Large intestine (tissue), 12 donors: ENCODE measurements at places on chromosomes 2 and 18.

DNA sequence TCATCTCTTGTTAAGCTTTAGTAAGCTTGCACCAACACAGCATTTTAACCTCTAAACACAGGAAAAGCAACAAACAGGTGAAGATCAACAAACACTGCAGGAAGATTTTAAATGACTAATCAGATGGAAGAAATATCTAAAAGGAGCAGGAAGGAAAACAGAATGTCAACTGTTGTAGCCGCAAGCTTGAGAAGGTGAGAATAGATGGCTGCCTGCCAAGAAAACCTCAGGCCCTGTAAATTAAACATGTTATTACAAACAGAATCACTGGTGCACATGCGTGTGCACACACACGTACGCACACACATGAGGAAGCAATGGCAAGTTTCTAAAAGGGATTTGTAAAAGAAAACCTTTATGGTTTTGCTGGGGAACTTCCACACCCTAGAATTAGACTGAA lies 257.8 kb upstream of the GALNT5 start:
- no peak overlapping the region for H3K27ac ChIP-seq
- DNase-seq: no peak
- H3K36me3 ChIP-seq: no peaks in the 10 kb centered on the region
- no peaks in the 10 kb centered on the region for H3K27me3 ChIP-seq

DNA sequence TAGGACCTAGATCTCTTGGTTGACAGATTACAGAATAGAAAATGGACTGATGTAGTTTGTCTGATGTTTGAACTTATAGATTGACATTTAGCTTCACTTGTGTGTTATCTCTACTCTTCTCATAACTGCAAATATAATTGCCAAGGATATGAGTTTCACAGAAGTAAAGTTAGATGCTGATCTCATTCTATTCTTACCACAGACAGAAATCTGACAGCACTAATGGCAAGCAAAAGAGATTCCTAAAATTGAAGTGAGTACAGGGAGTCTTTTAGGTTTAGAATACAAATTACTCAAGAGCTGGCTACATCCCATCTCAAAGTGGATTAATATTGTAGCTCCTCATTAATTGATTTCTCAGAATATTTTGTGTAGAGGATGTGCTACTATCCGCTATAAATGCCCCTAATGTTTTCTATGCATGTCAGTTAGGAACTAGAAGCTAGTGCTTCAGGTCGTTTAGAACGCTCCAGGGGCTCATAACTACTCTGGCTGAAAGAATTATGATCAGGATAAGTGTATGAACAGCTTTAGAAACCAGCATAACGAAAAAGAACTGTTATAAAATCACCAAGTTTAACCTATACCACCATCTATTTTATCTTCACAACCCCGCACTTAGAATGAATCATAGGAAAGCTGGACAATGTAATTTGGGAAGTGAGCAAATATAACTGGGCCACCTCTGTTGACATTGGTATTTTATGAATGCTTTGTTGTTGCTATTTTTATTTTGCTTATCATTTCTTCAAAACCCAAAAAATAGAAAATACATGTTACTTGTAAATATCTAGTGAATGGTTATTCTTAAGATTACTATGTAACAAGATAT lies 378.8 kb upstream of the REG3G start:
- H3K4me1 ChIP-seq: no peaks in the 10 kb centered on the region
- H3K27me3 ChIP-seq: no peaks in the 10 kb centered on the region
- DNase-seq: no peak
- H3K4me3 ChIP-seq: no peak overlapping the region
- no peak overlapping the region for H3K27ac ChIP-seq
- H3K36me3 ChIP-seq: no peaks in the 10 kb centered on the region

DNA sequence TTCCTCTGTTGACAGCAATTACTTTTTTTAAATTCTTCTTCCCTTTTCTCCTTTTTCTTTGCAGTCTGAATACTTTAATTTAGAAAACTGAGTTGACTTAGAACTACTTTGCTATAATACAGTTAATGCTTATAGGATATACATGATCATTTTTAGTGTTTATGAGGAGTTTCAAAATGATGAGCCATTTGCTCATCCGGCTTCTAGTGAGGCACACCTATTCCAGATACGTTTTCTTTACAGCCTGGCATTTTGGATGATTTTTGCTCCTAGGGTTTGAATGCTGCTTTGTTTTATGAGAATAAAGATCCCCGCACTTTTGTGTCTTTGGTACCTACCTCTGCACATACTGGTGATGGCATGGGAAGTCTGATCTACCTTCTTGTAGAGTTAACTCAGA lies 52.8 kb downstream of the EIF5B start:
- DNase-seq: no peak
- no peak overlapping the region for H3K4me3 ChIP-seq
- H3K4me1 ChIP-seq: no peaks in the 10 kb centered on the region
- no peaks in the 10 kb centered on the region for H3K27me3 ChIP-seq
- no peak overlapping the region for H3K27ac ChIP-seq

- peaks cover 16% of the 10 kb centered on the region for H3K36me3 ChIP-seq
- DNase-seq: no peak
- H3K27me3 ChIP-seq: no peaks in the 10 kb centered on the region
- no peak overlapping the region for H3K4me3 ChIP-seq
- H3K4me1 ChIP-seq: peaks cover under 1% of the 10 kb centered on the region
- H3K27ac ChIP-seq: no peak overlapping the region
These were observed 48.5 kb downstream of the ZNF516 start for GRCh38 chr18:76446321-76447257.

DNA sequence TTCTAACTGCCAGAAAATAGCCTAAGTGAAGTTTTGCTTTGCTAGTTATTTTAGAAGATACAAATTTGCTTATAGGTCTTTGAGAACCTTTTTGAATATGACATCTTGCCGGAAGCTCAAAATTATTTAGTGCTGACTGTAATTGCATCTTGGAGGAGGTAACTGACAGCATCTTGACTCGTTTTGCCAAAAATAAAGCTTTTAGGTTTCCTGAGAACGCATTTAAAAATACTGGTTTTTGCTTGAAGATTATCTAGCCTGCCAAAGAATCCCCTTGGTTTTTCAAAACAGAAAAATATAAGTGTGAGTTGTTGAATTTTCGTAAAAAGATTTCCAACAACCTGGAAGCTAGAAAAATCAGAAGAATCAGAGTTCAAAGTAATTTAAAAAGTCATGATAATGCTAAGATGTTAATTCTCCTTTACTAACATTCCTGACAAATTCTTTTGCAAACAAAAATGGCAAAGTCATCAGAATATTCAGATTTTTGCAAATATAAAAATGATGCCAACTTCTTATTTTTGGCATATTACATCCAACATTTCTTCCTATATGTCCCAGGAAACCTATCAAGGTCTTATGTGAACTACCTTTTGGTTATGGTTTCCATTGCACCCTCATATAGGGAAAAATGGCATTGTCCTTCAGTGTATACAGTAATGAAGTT lies 178.0 kb upstream of the SLC8A1 start:
- no peak overlapping the region for H3K27ac ChIP-seq
- no peak for DNase-seq
- H3K4me3 ChIP-seq: no peak overlapping the region
- no peaks in the 10 kb centered on the region for H3K4me1 ChIP-seq
- H3K27me3 ChIP-seq: no peaks in the 10 kb centered on the region

GRCh38 chr2:46023165-46023854 lies 273.9 kb upstream of the EPAS1 start:
- no peak overlapping the region for H3K4me3 ChIP-seq
- no peaks in the 10 kb centered on the region for H3K4me1 ChIP-seq
- H3K36me3 ChIP-seq: peaks cover 4% of the 10 kb centered on the region
- no peak overlapping the region for H3K27ac ChIP-seq
- no peaks in the 10 kb centered on the region for H3K27me3 ChIP-seq

DNA sequence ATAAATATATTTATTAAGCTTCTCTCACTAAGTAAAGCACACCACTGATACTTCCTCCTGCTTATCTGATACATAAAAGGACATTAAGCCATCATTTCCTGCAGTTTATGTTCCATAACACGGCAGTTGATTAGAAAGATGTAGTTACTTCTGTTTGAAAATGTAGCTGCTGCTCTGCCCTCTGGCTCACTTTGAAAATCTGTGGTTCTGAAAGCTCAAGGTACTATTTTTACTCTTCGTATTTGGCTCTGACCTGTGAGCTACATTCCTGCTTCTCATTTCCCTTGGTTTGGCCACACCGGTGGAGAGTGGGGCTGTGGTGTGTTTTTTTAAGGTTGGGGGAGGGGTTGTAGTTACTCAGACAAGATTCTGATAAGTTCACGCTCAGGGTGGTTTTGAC lies 12.8 kb upstream of the TTN start:
- DNase-seq: no peak
- H3K4me1 ChIP-seq: no peaks in the 10 kb centered on the region
- no peak overlapping the region for H3K4me3 ChIP-seq
- no peaks in the 10 kb centered on the region for H3K27me3 ChIP-seq
- no peaks in the 10 kb centered on the region for H3K36me3 ChIP-seq

GRCh38 chr2:101307950-101308431 lies 510 bp downstream of the RNF149 start:
- no peaks in the 10 kb centered on the region for H3K27me3 ChIP-seq
- H3K4me3 ChIP-seq: peak overlapping the region; percentile 85
- no peak for DNase-seq
- peak overlapping the region; percentile 66 for H3K27ac ChIP-seq
- H3K4me1 ChIP-seq: peaks cover 30% of the 10 kb centered on the region

GRCh38 chr2:12010779-12011178 lies 264.3 kb downstream of the LPIN1 start:
- H3K36me3 ChIP-seq: no peaks in the 10 kb centered on the region
- no peak for DNase-seq
- H3K27me3 ChIP-seq: no peaks in the 10 kb centered on the region
- no peak overlapping the region for H3K27ac ChIP-seq
- H3K4me3 ChIP-seq: no peak overlapping the region

DNA sequence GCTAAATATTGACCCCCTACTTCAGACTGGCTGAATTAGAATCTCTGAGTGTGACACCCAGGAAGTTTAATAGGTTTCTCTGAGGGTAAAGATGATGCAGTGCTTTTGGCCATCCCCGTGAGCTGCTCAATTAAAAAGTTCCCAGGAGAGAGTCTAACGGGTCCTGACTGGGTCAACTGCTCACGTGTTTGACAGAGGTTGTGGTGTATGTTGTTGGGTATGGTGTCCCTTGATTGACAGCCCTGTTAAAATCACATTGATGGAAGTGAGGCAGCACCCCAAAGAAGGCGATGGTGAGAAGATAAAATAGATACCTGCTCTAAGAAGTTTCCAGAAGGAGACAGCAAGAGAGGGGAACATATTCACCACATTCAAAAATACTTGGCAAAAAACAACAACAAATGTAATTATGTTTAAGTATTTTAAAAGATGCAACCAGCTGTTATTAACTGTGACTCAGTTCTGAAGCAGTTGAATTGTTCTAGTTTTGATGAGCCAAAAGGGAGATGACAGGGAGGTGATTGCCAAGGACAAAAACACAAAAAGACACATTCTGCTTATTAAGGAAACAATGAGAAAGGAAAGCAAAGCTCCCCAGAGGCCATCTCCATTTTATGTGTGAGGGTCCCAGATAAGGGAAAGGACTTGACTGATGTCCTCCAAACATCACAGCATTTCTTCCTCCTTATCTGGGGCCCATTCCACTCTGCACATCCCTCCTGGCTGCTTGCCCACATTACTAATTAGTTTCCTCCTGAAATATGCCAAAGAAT lies 11.5 kb upstream of the GMCL1 start:
- no peaks in the 10 kb centered on the region for H3K27me3 ChIP-seq
- no peak for DNase-seq
- peaks cover 70% of the 10 kb centered on the region for H3K36me3 ChIP-seq
- H3K4me1 ChIP-seq: no peaks in the 10 kb centered on the region

DNA sequence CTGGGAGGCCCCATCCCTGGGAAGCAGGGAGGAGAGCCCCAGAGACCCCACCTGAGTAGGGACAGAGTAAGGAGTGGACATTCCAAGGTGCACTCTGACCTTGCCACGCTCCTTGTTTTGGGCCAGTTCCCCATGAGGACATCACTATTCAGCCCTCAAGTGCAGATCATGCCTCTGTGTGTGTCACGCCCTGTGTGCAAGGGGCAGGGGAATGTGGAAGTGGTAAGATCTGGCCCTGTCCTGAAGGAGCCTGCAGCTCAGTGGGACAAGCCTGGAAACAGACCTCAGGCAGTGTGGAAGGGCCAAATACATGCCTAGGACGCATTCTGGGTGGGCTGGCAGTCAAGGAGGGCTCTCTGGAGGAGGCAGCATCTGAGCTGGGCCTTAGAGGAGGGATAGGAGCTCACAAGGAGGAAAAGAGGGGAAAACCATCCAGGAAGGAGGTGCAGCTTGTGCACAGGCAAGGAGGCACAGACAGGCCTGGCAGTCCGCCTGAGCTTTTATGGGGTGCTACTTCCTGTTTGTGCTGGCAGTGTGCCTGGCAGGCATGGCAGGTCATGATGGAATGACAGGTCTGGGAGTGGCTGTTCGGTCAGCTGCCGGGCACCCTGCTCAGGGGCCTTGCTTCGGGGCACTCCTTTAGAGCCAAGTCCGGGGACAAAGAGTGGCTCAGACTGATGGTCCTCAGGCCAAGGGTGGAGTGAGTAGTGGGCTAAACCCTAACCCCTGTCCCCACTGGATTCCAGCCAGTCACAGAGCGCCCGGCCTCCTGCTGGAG lies 3.3 kb downstream of the KLHL30 start:
- H3K27ac ChIP-seq: no peak overlapping the region
- no peaks in the 10 kb centered on the region for H3K36me3 ChIP-seq
- no peak overlapping the region for H3K4me3 ChIP-seq
- H3K4me1 ChIP-seq: peaks cover 9% of the 10 kb centered on the region
- peak; percentile 82 for DNase-seq

- no peaks in the 10 kb centered on the region for H3K36me3 ChIP-seq
- H3K27ac ChIP-seq: no peak overlapping the region
- H3K4me3 ChIP-seq: no peak overlapping the region
- no peak for DNase-seq
These were observed 12.9 kb downstream of the WNT10A start for GRCh38 chr2:218893349-218894150.

DNA sequence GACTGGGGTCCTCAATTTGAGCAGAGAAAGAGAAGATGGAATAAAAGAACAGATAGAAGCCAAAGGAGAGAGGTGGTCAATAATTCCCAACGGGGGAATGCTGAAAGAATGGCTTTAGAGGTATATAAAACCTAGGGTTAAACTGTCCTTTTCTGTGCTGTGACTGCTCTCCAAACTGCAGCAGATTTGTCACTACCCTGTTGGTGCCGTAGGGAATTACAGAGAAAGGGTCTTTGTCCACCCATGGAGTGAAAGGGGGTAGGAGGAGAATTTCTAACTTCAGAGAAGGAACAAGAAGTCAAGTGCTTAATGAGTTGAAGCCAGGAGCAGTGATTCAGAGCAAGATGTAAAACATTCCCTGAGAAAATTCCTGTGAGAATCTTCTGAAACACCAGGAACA lies 486.5 kb downstream of the NUP35 start:
- no peaks in the 10 kb centered on the region for H3K27me3 ChIP-seq
- H3K4me1 ChIP-seq: no peaks in the 10 kb centered on the region
- H3K4me3 ChIP-seq: no peak overlapping the region
- no peaks in the 10 kb centered on the region for H3K36me3 ChIP-seq

- no peaks in the 10 kb centered on the region for H3K27me3 ChIP-seq
- H3K4me1 ChIP-seq: peaks cover 9% of the 10 kb centered on the region
- peaks cover 17% of the 10 kb centered on the region for H3K36me3 ChIP-seq
- H3K27ac ChIP-seq: no peak overlapping the region
These were observed 68.3 kb downstream of the TET3 start for GRCh38 chr2:74052732-74053710.

GRCh38 chr2:183034806-183035205 lies 3.5 kb downstream of the NCKAP1 start:
- DNase-seq: no peak
- no peaks in the 10 kb centered on the region for H3K36me3 ChIP-seq
- H3K4me3 ChIP-seq: no peak overlapping the region
- no peaks in the 10 kb centered on the region for H3K27me3 ChIP-seq
- no peak overlapping the region for H3K27ac ChIP-seq
- peaks cover 3% of the 10 kb centered on the region for H3K4me1 ChIP-seq

- H3K4me1 ChIP-seq: no peaks in the 10 kb centered on the region
These were observed 186.5 kb downstream of the RTP5 start for GRCh38 chr2:242056026-242056425.

GRCh38 chr2:175126661-175127060 lies 41.3 kb downstream of the ATF2 start:
- H3K27ac ChIP-seq: no peak overlapping the region
- H3K27me3 ChIP-seq: no peaks in the 10 kb centered on the region
- H3K36me3 ChIP-seq: peaks cover 16% of the 10 kb centered on the region
- H3K4me1 ChIP-seq: no peaks in the 10 kb centered on the region
